Epithelial cell of prostate (primary cell): ENCODE measurements at places on chromosomes 1 and 21.

DNA sequence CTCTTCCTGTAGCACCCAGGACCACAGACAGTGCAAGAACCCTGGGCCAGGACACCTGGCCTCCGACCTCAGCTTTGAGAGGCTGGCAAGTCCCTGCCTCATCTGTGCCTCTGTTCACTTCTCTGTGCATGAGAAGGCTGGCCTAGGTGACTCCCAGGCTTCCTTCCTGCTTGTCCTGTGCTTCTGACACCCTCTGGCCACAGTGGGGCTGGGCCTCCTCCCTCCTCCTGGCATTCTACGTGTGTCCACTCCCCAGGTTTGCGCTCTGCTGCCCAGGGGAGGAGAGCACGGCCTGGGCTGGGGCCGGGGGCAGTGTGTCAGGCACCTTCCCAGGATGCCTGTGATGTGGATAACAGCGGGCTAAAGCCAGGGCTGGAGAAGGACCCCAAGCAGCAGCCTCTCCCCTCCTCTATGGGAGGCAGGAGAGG is 30.3 kb upstream of the PKP1 start:
- no peak for DNase-seq

DNA sequence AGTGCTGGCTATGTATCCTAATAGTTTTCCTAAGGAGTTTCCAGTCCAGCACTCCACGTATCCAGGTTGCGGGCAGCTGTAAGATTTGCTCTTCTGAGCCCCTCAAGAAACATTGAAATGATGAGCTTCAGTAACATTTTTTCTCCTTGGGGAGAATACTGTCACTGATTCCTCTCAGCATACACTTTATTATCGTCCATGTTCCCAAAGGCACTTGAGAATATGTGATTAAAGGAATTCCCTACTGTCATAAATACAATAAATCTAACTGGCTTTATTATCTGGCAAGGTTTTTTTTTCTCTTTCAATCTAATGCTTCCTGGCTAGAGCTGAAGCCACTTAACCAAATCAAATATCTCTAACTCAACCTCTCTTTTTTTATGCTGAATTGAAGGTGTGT is 359.2 kb upstream of the PKN2 start:
- DNase-seq = no peak

DNA sequence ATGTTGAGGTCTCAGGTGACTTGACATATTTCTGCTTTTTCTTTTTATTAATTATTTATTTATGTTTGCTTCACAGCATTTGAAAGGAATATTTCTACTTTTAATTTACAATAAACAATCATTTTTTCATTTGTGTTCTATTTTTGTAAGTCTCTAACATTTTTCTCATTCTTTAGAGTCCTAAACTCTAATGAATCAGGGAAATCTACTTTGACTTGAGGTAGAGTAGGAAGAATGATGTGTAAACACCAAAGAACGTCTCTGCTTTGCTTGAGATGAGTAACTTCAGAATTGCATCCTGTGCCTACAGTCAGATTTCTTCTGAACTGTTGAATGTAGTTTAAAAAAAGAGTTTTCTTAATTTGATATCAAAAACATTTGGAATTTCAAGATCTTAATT is 65.2 kb downstream of the CNST start:
- DNase-seq = no peak

GRCh38 chr1:200901796-200902444 is 7.2 kb downstream of the INAVA start:
- no peak for DNase-seq

DNA sequence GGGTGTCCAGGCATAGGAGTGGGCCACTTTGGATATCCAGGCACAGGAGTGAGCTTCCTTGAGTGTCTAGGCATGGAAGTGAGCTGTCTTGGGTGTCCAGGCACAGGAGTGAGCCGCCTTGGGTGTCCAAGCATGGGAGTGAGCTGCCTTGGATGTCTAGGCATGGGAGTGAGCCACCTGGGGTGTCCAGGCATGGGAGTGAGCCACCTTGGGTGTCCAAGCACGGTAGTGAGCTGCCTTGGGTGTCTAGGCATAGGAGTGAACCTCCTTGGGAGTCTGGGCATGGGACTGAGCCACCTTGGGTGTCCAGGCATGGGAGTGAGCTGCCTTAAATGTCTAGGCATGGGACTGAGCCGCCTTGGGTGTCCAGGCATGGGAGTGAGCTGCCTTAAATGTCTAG is 146.3 kb downstream of the C1orf94 start:
- no peak for DNase-seq

GRCh38 chr1:43622471-43622870 is 27.5 kb upstream of the KDM4A start:
- no peak for DNase-seq

- no peak for DNase-seq
Observed at GRCh38 chr1:191870490-191870889, 287.8 kb upstream of the RGS18 start.
